ENCODE measurements at places on chromosomes 3 and 15. TPM values are rescaled to one million over a fixed set of nuclear protein-coding genes. Genes with fewer than 3 reads are reported as not detected.

DNA sequence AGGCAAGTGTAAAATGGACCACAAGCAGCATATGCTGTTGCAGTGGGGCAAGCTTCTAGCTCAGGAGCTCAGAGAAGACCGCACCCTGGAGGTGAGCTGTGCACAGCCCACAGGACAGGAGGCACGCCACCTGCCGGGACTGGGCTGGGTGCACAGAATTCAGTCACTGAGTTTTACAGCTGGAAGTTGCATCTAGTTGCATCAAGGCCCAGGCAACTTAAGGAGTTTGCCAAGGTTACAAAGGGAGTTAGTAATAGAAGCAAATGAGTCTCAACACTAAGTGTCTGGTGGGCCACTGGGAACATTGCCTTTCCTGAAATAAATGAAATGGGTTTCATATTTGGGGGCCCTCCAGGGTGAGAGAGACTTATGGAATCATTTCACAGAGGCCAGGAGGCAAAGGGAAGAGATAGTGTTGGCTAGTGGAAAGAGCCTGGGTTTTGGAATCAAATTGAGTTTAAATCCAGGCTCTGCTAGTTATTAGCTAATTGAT lies 36.0 kb upstream of the TIMP4 start:
- H3K4me1 ChIP-seq, result peaks cover 68% of the 10 kb centered on the region
- H3K27me3 ChIP-seq, result peaks cover 5% of the 10 kb centered on the region
- H3K36me3 ChIP-seq, result no peaks in the 10 kb centered on the region
- DNase-seq, result peak; percentile 58

The SCAANT1 gene
- total RNA-seq, result not detected

GRCh38 chr3:182740710-182741109 lies 52.6 kb upstream of the ATP11B start:
- DNase-seq, result no peak
- H3K4me1 ChIP-seq, result no peaks in the 10 kb centered on the region
- H3K27me3 ChIP-seq, result peaks cover 7% of the 10 kb centered on the region
- no peaks in the 10 kb centered on the region for H3K36me3 ChIP-seq
- H3K27ac ChIP-seq, result no peak overlapping the region
- H3K4me3 ChIP-seq, result no peak overlapping the region

DNA sequence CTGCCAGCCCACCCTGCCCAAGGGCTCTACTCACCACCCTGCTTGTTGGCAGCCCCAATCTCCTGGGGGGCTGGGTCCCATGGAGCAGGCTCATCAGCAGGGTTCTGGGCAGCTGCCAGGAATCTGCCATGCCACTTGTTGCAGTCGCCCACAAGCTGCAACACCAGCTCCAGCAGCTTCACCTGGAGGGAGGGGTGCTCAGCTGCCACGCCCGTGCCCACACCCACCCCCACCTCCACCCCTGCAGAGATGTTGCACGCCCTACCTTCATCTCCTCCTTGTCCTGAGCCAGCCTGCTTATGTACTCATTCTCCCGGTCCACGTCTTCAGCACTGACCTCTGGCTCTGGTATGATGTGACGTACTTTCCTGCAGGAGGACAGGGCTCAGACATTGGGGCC lies 77.9 kb upstream of the C2CD4B start:
- no peaks in the 10 kb centered on the region for H3K27me3 ChIP-seq
- no peak overlapping the region for H3K27ac ChIP-seq
- no peak overlapping the region for H3K4me3 ChIP-seq
- no peaks in the 10 kb centered on the region for H3K4me1 ChIP-seq

GRCh38 chr3:178078953-178079352 lies 457.3 kb upstream of the KCNMB2 start:
- no peak overlapping the region for H3K4me3 ChIP-seq
- H3K27me3 ChIP-seq, result no peaks in the 10 kb centered on the region
- H3K27ac ChIP-seq, result no peak overlapping the region
- H3K4me1 ChIP-seq, result peaks cover 30% of the 10 kb centered on the region
- no peak for DNase-seq
- H3K36me3 ChIP-seq, result no peaks in the 10 kb centered on the region

The CEP152 gene
- total RNA-seq, result 39.2 TPM

The CFAP161 gene
- total RNA-seq, result not detected

DNA sequence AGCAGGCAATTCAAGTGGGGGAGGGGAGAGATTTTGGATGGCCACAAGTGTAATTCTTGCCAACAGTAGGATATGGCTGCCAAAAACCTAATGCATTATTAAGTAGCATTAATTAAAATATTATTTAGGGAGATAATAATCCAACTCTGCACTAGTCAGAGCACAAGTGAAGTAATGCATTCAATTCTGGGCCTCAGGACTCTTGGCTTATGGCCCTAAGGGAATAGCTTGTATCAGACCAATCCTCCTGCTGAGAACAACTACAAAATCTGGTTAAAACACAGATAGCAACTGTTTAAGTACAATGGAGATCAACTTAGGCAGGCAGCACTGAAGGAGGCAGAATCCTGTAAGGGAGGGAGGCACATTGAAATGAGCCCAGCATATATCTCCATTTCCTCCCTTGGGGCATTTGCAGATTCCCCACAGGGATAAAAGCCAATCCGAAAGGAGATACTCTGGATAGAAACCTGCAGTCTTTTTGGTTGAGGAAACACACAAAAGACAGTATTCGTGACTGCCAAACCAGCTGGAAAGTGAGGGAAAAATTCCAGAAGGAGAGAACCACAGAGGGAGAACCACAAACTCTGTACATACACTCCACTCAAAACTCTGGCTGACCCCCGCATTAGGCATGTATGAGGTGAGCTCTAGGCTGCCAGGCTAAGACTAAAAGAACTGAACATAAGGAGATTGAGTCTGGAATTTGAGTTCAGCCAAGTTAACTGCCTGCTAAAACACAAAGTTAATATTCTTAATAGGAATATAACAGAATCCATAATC lies 57.4 kb downstream of the ETFA start:
- no peak overlapping the region for H3K27ac ChIP-seq
- no peaks in the 10 kb centered on the region for H3K27me3 ChIP-seq
- peaks cover 14% of the 10 kb centered on the region for H3K36me3 ChIP-seq
- H3K4me3 ChIP-seq, result no peak overlapping the region
- peaks cover 3% of the 10 kb centered on the region for H3K4me1 ChIP-seq

GRCh38 chr3:80682951-80683350 lies 915.2 kb upstream of the ROBO1 start:
- H3K27me3 ChIP-seq, result no peaks in the 10 kb centered on the region
- no peaks in the 10 kb centered on the region for H3K4me1 ChIP-seq
- H3K36me3 ChIP-seq, result no peaks in the 10 kb centered on the region
- H3K4me3 ChIP-seq, result no peak overlapping the region
- no peak for DNase-seq
- no peak overlapping the region for H3K27ac ChIP-seq

- peak overlapping the region; percentile 99 for H3K27ac ChIP-seq
- peak; percentile 50 for DNase-seq
- peaks cover 44% of the 10 kb centered on the region for H3K36me3 ChIP-seq
- H3K4me3 ChIP-seq, result peak overlapping the region; percentile 87
- H3K27me3 ChIP-seq, result no peaks in the 10 kb centered on the region
Observed at GRCh38 chr3:15428539-15428938, 1.1 kb downstream of the EAF1 start.

GRCh38 chr3:191695131-191695814 lies 234.3 kb downstream of the PYDC2 start:
- H3K27me3 ChIP-seq, result no peaks in the 10 kb centered on the region
- H3K27ac ChIP-seq, result no peak overlapping the region
- DNase-seq, result no peak
- no peak overlapping the region for H3K4me3 ChIP-seq

The EFCAB12 gene
- 0.56 TPM for total RNA-seq

The FSTL1 gene
- total RNA-seq, result 1.0 TPM

The SLC24A5 gene
- total RNA-seq, result not detected

The UBE3A gene
- total RNA-seq, result 110 TPM

DNA sequence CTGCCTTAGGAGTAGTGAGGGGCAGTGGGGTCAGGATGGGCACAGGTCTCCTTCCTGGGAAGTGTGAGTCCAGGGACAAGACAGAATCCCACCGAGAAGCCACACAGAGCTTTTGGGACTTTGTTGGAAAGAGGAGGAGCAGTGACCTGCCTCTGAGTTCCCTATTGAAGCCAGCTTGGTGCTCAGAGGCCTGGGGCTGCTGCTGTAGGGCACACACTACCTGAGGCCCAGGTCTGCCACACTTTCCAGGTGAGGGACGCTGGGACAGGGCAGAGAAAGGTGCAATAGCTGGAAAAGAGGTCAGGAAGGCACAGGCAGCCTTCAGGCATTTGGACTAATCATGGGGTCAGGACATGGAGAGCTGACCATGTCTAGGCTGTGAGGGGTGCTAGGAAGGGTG lies 67.7 kb downstream of the SCN5A start:
- H3K4me3 ChIP-seq, result no peak overlapping the region
- H3K36me3 ChIP-seq, result no peaks in the 10 kb centered on the region
- no peak overlapping the region for H3K27ac ChIP-seq
- no peaks in the 10 kb centered on the region for H3K27me3 ChIP-seq

The PTX3 gene
- 0.27 TPM for total RNA-seq

The CDC25A gene
- total RNA-seq, result 38.4 TPM

The GOLGA8J gene
- 0.38 TPM for total RNA-seq

DNA sequence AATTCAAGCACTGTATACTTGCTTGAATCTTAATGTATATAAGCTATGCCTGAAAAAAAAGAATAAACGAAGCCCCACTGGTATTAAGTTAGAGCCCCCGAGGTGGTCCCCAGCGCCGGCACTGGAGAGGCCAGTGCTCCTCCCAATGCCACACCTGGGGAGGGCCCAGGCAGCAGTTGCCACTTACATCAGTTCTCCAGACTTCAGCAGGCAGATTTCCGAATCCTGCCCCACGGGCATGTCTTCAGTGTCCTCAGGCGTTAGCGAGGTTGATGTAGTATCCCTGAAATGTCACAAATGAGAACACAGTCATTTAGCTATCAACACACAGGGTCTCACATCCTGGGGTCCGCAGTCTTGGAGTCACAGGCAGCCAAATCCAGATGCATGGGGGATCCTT lies 7.0 kb upstream of the CXCR6 start:
- H3K27me3 ChIP-seq, result peaks cover 2% of the 10 kb centered on the region
- no peak overlapping the region for H3K4me3 ChIP-seq
- peaks cover 59% of the 10 kb centered on the region for H3K36me3 ChIP-seq
- H3K27ac ChIP-seq, result no peak overlapping the region

The GPR27 gene
- 0.40 TPM for total RNA-seq

The MAP6D1 gene
- 4.3 TPM for total RNA-seq

The PAQR5 gene
- total RNA-seq, result not detected

DNA sequence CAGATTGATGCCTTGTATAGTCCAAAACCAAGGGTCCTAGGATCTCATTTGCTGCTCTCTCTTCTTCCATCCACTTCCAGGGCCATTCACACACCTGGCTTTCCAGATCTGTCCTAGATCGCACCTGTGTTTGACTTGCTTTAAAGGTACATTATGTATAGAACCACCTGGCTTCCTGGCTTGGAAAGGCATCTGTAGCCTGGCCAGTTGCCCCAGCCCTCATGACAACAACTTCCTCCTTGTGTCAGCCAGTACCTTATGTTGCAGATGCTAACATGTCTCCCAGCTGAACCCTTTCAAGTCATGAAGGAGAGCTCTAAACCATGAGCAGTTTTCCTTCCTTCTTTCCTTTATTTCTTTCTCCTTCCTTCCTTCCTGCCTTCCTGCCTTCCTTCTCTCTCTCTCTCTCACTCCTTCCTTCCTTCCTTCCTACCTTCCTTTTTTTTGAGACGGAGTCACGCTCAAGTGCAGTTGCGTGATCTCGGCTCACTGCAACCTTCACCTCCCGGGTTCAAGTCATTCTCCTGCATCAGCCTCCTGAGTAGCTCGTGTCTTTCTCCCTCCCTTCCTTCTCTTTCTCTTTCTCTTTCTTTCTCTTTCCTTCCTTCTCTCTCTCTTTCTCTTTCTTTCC lies 2.5 kb upstream of the HTR3C start:
- H3K27me3 ChIP-seq, result peaks cover 3% of the 10 kb centered on the region
- DNase-seq, result no peak
- no peaks in the 10 kb centered on the region for H3K36me3 ChIP-seq
- no peak overlapping the region for H3K27ac ChIP-seq
- no peaks in the 10 kb centered on the region for H3K4me1 ChIP-seq

DNA sequence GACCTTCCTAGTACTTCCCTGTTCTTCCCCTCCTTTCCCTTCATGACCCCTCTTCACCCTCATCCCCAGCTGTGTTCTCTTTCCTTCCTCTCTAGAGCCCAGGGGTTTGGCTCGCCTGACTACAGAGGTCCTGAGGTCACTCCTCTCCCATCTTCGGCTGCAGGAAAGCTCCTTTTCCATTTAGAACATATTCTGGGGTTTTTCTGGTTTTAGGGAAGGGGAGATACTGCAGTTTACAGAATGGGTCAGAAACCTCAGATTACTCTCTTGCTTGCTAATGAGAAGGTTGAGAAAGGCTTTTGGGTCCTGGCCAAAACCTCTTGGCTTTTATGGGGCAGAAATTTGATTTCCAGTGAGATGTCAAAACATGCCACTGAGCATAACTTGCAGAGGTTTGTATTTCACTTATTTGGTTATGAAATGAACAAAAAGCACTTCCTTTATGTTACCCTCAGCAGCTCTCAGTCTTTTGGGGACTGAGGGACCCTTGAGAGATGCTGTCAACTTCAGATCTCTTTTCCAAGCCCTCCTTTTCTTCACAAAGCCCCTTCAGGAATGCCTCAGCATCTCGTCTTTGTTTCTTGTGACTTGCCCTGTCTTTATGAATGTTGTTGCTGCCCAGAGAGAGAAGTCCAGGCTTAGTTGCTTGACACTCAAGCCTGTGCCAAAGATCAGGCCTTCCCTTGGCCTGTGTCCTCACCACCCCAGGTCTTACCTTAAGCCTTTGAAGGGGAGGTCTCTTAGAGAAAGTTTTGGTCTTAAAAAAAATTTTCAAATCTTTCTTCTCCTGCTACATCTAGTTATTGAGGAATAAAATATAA lies 121.7 kb upstream of the TPM1 start:
- no peaks in the 10 kb centered on the region for H3K4me1 ChIP-seq
- H3K27me3 ChIP-seq, result peaks cover 7% of the 10 kb centered on the region
- no peak overlapping the region for H3K27ac ChIP-seq
- H3K36me3 ChIP-seq, result no peaks in the 10 kb centered on the region
- DNase-seq, result no peak

DNA sequence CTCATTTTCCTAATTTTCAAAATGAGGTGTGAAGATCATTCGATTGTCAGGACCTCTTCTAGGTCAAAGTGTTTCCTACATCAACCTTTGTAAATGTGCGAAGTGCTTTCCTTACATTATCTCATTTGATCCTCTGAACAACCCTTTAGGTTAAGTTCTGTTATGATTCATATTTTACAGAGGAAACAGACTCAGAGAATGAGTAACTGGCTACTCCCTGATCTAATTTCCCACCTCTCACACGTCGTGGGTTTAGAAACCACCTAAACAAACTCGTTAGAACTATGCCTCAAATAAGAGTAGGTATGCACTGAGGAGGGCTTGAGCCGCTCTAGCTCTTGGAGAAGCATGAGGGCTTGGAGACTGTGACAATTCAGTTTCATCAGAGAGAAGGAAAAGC lies 148.6 kb downstream of the CD47 start:
- no peaks in the 10 kb centered on the region for H3K27me3 ChIP-seq
- H3K27ac ChIP-seq, result peak overlapping the region; percentile 56
- no peaks in the 10 kb centered on the region for H3K36me3 ChIP-seq

GRCh38 chr15:65870889-65871533 lies 1.7 kb downstream of the RAB11A start:
- peaks cover 15% of the 10 kb centered on the region for H3K36me3 ChIP-seq
- peak overlapping the region; percentile 98 for H3K27ac ChIP-seq
- peak overlapping the region; percentile 99 for H3K4me3 ChIP-seq
- peaks cover 4% of the 10 kb centered on the region for H3K27me3 ChIP-seq
- H3K4me1 ChIP-seq, result peaks cover 38% of the 10 kb centered on the region
